ENCODE measurements at places on chromosomes 3 and 15. TPM values are rescaled to one million over a fixed set of nuclear protein-coding genes. Genes with fewer than 3 reads are reported as not detected.

LRRN1 gene
- total RNA-seq, result 6.6 TPM

LRRK1 gene
- total RNA-seq, result 20.0 TPM

DNA sequence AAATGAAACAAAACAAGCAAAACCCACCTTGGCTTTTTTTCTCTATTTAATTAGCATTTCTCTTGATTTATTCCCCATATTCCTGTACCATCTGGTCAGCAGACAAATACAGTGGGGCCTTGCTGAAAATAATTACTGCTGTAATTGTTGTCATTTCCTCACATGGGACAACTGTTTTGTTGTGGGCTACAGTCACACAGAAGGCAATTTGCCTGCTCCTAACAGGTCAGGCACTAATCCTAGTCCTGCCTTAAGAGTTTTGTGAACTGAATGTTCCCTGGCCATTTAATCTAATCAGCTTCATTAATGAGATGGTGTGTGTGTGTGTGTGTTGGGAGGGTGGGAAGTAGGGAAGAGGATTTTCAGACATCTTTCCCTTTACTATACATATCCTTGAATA, 11.6 kb downstream of the TRPC1 start:
- DNase-seq, result no peak
- H3K36me3 ChIP-seq, result no peaks in the 10 kb centered on the region
- no peaks in the 10 kb centered on the region for H3K27me3 ChIP-seq
- no peak overlapping the region for H3K4me3 ChIP-seq
- no peaks in the 10 kb centered on the region for H3K4me1 ChIP-seq

AP3S2 gene
- 24.5 TPM for total RNA-seq

Data from aorta (tissue), 5 donors.